ENCODE measurements at places on chromosomes 3 and 15. TPM values are rescaled to one million over a fixed set of nuclear protein-coding genes. Genes with fewer than 3 reads are reported as not detected.

The MASP1 gene
- total RNA-seq, result not detected

- peak; percentile 64 for DNase-seq
Measured at GRCh38 chr15:68420186-68420684, 11.7 kb downstream of the ITGA11 start.

The NR2E3 gene
- not detected for total RNA-seq

GRCh38 chr3:125025642-125026041 is 30.2 kb downstream of the HEG1 start:
- DNase-seq, result no peak

The POLQ gene
- 9.9 TPM for total RNA-seq

DNA sequence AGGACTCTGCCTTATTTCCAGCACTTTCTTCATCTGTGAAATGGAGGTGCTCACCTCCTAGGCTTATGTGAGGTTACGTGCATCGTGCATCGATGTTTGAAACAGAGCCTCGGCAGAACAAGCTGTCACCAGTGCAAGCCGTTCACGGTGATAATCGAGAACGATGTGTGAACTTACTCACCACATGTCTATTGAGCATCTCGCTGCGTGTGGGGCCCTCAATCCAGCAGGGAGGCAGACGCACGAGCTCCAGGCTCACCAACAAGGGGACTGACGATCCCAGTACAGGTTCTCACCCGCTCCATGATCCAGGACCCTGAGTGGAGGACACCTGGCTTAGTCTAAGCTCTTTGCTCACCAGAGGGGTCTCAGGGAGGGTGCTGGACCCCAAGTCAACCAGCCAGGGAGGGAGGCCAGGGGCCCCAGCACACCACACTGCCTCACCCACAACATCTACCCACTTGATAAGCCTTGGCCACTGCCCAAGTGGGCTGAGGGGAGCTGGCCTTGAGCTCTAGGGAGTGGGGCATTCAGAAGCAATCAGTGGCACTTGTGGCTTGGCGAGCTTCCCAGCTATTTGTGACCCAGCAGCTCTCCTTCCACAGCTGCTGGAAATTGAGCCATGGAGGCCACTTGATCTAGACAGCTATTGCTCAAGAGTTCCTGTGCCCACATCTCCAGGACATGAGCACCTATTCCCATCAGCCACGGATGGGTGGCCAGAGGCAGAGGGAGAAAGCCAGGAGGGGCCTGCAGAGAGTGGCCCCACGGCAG is 34.4 kb upstream of the SLC6A1 start:
- peak; percentile 31 for DNase-seq

DNA sequence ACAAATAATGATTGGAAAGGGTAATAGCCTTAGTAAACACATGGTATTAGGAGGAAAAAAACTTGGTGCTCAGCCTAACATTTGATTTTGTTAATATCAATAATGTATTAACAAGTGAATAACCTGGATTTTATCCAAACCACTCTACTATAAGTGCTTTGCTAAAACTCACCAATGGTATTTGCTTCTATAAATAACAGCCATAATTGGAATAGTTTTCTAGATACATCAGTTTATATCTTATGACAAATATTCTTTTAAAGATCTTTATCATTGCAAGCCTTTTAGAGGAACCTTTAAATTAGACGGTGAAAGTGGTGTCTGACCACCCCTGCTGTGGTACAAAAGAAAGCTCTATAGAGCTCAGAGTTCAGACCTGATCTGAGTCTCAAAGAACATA is 123.9 kb downstream of the SHOX2 start:
- no peak for DNase-seq

GRCh38 chr3:11720304-11720898 is 76.7 kb upstream of the VGLL4 start:
- DNase-seq, result peak; percentile 61

The CD200R1L gene
- not detected for total RNA-seq

The CCDC191 gene
- total RNA-seq, result 1.6 TPM

GRCh38 chr3:184096811-184097383 is at the start of gene HTR3E:
TSS of gene HTR3E (plus strand) at chr3:184097064. CDS start at chr3:184097530, 466 bp downstream.
- no peak for DNase-seq

DNA sequence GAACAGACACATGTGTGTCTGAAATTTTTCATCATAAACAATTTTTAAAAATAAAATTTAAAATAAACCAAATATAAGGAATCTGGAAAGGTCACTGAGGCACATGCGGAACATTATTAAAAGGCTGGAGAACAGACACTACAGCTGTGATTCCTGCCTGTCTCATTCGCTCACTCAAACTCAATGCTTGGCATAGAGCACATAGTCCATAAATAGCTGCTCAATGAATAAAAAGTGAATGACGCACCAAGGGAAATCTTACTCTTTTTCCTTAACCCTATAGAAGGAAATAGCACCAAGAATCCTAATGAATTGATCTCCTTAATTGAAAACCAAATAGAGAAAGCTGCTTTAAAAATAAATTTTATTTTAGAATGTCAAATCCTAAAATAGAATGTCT is 98.4 kb downstream of the FSIP1 start:
- peak; percentile 39 for DNase-seq

DNA sequence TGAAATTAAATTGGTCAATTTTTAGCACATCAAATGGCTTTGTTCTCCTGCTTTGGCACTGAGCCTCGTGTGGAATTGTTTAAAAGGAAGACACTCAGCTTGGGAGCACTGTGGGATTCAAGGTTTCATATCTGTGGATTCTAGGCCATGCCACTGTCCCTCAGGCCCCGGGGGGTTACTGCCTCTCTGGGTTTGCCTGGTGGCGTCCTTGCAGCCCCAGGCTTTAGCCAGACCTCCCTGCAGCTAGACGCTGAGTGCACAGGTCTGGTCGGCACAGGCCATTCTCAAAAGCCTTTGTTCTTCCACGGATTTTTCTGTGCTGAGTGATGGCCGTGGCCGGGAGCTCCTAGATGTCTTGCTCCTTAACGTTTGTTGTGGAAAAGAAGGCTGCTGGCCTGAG is 76.2 kb downstream of the CACNA2D3 start:
- DNase-seq, result no peak

The PRSS50 gene
- not detected for total RNA-seq

The ARGFX gene
- total RNA-seq, result not detected

- no peak for DNase-seq
Measured at GRCh38 chr3:13219077-13219901, 146.1 kb upstream of the IQSEC1 start.

- DNase-seq, result peak; percentile 32
Measured at GRCh38 chr3:29333576-29333975, 52.7 kb downstream of the RBMS3 start.

Measured in RPMI7951 (cell line).